ENCODE measurements at places on chromosomes 3 and 15.

DNA sequence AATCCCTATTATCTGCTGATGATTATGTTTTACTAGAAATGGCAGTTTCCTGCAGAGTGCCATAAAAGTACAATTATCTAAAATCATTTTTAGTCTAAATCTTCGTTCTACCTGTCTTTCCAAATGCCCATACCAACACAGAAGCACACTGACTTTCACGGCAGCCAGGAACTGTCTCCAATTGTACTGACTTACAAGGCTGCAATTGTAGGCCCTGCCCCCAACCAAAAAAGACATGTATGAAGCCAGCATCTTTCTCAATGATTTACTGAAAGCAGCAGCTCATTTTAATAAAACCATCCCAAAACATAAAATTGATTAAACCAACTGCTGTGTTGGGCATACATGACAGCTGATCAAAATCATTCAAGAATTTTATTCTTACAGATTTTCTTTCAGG is 119.0 kb downstream of the TBC1D5 start:
- no peak for DNase-seq

DNA sequence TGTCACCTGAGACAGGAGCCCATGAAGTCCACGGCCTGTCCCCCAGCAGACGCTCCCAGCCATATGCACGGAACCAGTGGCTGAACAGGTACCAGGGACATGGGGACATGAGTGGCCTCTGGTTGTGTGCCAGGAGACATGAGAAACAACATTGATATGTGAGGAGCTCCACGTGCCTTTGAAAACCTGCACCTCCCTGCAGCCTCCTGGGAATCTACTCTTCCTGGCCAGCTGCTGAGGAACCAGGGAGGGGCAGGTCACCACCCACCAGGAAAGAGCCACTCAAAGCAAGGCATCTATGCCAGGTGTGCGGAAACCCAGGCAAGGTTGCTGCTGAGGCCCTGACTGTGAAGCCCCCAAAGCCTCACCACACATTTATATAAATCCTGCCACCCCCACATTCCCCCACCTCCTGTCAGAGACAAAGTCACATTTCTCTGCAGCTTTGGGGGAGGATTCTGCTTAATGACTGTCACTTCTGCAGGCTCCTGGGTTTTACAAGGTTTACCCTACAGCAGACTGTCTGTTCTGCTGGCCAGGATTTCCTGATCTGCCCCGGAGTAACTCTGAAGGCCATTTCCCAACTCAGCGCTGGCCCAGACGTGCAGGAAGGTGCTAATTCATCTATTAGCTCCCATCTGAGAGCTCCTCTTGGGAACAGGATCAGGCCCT is 110.8 kb downstream of the ADCY5 start:
- DNase-seq: no peak

DNA sequence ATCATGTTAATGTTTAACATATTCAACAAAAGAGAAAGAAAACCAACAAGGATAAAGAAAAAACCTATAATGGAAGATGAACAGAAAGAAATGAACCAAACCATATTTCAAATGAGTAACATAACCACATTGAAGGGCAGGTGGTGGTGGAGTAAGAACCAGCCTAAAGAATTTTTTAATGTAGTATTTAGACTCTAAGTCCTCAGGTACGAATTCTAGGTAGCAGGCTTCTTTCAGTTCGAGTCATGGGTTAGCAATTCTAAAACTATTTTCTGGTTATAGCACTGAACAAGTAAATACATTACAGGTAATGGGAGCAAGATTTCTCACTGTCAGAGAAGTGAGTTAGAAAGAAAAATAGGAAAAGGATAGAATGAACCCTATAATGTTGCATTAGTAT is 24.4 kb downstream of the DCBLD2 start:
- DNase-seq: no peak

DNA sequence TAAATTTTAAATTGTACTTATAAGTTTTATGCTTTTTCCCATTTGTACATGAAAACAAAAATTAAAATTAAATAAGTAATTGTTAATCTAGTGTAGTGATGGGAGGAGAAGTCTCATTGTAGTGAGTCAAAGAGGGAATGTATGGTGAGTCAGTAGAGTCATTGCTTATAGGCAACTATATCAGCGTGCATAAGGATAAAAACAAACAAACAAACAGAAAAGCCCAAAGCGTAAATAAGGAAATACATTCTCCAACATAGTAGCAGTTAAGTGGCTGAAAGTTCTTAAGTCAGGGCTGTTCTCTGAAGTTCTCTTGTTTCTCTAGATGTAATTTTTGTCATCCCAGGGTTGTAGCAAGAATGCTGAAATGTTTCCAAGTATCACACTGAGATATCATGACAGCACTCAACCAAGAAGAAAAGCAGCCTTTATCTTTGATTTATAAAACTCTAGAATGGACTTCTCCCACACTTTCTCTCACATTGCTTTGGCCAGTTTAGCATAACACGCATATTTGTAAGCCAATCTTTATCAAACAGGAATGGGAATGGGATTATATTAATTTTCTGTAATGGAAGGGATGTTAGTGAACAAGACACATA is 184.1 kb upstream of the TP63 start:
- DNase-seq: no peak

DNA sequence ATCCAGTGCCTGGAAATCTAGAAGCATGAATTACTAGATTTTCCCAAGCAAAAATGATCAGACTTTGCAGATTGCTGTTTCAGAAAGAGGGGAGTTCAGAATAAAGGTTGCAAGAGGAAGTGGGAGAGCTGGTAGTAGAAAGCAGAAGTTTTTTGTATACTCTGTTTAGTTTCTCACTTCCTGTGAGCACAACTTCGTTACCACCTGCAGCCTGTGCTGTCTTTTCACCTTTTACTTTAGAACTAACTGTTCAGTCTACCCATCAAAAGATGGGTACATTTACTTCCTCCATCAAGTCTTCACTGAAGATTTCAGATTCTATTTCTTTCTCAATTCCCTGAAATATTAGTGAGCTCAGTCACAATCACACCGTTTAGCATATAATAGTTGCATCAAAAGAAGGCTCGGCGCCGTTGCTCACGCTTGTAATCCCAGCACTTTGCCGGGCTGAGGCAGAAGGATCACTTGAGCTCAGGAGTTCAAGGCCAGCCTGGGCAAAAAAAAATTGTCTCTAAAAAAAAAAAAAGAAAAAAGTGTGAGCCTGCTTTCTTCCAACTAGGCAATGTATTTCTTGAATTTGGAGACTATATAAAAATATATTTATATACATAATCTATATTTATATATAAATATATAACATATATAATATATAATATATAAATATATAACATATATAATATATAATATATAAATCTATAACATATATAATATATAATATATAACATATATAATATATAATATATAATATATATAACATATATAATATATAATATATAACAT is 1.8 kb upstream of the CEP97 start:
- no peak for DNase-seq

GRCh38 chr3:147509448-147509847 is 100.3 kb downstream of the ZIC1 start:
- DNase-seq: no peak

DNA sequence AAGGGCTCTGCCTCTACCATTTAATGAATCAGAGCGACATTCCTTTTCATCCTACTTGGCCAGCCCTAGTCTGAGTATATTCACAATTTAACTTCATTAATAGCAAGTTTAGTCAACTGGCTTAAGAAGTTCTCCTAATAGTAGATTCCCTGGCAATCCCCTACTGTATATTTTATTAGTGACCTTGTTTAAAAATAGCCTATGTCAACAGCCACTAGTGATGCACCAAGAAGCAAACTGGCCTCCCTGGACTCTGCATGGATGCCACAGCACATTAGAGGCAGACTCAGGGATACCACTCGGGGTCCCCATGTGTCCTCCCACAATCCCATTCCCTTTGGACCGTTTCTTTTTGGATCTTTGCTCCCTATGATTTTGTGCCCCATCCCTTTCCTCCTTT is 83.6 kb downstream of the THSD4 start:
- DNase-seq: no peak

DNA sequence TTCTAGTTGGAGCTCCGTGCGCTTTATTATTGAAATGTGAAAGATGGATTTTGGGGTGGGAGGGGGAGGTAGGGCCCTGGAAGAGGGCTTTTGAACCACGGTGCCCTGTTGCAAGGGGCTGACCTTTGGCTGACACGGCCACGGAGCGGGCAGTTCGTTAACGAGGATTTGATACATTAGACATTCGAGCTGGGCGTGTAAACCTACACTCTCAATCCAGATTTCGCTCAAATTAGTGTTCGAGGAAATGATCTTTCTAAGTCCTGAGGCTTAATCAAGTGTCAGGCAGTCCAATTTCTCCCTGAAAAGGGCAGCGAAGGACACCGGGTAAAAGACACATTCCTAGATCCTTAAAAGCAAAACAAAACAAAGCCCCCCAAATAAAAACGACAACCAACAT is 13.0 kb downstream of the ZIC1 start:
- DNase-seq: no peak

DNA sequence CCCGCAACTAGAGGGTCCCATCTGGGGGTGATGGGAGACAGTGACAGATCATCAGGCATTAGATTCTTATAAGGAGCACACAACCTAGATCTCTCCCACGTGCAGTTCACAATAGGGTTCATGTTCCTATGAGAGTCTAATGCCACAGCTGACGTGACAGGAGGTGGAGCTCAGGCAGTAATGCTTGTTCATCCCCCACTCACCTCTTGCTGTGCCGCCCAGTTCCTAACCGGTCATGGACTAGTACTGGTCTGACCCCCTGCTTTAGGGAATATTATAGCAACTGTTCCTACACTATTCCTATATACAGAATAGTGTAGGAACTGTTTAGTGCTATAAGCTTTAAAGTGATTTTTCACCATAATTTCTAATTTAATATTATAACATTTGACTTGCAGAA is 128.1 kb upstream of the AZI2 start:
- no peak for DNase-seq

GRCh38 chr3:190446573-190447279 is 3.0 kb downstream of the TMEM207 start:
- DNase-seq: no peak

DNA sequence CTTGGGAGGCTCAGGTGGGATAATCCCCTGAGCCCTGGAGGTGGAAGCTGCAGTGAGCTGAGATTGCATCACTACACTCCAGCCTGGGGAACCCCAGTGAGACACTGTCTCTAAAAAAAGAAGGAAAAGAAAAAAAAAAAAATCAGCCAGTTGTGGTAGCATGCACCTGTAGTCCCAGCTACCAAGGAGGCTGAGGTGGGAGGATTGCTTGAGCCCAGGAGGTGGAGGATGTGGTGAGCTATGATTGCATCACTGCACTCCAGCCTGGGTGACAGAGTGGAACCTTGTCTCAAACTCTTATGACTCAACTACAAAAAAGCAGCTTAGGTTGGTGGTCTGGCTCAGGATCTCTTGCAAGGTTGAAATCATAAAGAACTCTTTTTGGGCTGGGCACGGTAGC is 19.3 kb upstream of the GPX1 start:
- no peak for DNase-seq

DNA sequence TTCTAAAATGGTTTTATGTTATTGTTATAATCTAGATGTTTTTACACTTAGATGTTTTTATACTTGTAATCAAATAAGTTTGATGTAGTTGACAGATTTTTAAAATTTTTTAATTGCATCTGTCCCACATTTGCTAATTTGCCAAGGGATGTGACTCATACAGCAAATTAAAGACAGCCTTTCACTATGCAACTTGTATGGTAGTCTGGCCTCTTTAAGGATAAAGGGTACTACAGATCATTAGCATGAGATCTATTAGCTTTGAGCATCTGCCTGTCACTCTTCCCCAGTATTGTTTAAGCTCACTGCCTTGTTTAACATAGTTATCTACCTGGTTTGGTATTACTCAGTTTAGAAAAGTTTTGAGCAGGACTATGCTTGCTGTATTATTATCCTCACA is 83.0 kb downstream of the NPTN start:
- no peak for DNase-seq

DNA sequence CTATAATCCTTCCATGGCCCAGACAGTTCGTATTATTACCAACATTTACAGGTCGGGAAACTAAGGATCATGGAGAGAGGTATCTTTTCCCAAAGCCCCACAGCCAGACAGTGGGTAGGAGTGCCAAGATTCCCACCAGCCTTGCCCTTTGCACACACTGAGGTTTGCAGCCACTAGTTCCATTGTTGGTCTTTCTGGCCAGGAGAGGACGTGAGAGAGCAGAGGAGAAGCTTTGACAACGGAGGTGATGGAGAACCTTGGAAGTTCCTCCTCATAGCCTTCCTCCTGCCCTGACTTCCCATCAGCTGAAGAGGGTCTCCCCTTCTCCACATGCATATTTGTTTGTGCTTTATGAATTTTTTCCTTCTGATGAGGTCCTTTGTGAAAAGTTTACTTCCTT is 50.5 kb upstream of the PLCL2 start:
- DNase-seq: no peak

DNA sequence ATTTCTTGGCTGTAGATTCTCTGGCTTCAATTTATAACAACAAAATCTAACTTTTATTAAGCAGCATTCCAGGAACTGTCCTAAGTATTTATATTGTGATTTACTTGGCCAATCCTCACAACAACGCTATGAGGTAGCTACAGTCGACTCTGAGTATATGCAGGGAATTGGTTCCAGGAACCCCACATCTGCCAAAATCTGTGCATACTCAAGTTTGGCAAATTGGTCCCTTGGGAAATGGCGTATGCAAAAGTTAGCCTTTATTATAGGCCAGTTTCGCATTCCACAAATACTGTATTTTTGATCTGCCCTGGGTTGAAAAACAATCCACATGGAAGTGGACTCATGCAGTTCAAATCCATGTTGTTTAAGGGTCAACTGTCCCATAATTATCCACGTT is 53.9 kb downstream of the RAP2B start:
- DNase-seq: no peak

DNA sequence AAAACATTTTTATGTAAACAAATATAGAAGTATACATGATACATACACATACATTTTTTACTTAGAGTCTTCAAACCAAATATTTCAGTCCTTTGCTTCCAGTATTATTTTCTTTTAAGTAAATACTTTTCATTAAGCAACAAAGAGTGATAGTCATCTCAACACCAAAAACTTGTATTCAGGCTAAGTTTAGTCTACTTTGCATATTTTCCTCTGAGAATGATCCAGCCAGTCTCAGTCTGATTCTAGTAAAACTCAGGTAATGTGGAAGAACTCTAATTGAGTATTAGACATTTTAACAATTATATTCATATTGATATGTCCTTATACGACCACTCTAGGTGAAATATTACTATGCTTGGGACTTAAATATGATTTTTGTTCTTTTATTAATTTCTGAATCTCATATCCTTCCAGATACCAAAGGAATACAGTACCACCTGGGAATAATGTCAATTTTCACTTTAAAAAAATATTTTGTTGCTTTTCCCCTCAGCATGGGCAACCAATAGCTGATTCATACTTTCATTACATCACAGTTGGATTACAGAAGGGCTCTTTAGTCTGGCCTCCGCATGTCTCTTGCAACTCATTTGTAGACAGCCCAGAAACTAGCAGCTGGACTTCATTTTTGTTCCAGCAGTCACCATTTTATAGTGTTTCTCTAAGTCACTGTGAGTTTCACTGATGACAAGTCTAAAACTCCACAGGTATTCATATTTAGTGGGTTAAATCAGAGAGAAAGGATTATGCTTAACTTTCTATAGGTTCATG is 390.4 kb downstream of the ZBTB20 start:
- no peak for DNase-seq
